ENCODE measurements at places on chromosomes 6 and 20.

DNA sequence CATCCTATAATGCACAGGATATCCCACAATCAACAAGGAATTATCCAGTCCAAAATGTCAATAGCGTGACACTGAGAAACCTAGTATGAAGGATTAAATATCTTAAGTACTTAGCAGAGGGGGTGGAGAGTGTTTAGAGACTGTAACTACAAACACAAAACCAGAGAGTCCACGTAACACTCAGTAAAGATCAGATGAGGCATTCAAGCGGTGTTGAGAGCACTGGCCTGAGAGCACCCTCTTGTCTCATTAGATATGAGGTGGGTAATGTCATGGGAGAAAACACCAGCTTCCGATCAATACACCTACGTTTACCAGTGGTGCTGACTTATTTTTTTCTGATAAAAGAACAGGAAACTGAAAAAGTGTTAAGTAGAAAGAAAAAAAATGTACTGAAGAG is 2.3 kb downstream of the FAM184A start:
- no peak for DNase-seq

DNA sequence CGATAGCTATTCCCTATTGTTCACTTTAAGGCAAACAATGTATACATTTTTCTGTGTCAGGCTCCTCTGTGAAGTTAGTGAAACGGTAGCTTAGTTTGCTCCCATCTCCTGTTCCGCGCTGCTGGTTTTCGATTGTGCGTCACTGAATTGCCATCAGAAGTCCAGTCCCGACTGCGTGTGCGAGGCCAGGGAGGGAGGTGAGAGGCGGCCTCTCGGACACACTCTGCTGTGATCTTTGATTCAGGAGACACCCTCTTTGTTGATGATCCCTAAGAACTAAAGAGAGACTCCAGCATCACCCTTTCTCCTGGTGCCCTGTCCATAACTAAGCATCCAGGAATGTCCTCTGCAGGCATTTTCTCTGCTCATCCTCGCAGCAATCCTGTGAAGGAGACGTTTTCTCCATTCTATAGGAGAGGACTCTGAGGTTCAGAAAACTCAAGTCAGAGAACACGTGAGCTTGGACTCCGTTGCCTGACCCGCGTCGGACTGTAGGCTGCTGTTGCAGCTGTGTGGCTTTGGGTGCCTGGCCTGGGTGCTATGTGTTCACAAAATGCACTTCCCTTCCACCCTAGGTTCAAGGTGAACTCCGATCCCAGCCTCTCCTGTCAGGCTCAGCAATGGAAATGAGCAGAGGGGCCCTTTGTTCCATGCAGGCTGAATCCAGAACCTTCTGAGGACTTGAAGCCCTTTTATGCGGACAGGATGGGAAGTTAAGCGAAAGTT is 24.1 kb upstream of the UNC93A start:
- DNase-seq: no peak

GRCh38 chr20:10322073-10323012 is 103.7 kb downstream of the SNAP25 start:
- no peak for DNase-seq

DNA sequence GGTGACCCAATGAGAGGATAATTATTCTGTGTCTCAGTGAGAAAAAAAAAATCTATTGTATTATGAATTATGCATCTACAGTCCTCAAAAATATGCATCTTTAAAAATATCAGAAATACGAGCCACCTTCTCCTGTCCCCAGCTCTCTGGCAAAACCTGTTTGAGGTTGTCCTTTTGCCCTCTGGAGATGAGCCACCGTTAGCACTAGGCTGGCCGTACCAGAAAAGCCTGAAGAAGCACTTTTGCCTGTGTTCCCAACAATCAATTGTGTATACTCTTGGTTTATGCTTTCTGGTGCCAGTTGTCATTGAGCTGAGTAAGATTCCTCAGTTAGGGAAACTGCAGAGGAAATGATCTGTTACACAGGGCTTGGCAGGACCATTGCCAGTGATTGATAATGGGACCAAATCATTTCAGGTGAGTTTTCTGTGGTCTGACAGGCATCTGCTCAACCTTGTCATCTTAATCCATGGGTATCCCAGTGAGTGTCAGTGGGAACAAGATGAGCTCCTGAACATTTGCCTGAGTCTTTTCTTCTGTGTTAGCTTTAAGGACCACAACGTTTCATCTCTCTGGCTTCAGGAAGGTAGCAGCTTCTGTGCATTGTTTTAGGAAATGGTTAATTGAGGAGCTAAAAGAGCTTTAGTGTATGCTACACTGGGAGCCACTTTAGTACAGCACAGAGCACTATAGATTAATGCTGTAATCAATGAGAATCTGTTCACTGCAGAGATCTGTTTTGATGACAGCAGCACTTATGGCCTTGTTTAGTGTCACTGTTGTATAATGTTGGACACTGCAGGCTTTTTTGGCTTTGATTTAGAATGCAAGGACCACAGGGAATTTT is 330.1 kb downstream of the RIMS1 start:
- no peak for DNase-seq

- DNase-seq: no peak
Measured at GRCh38 chr20:38131588-38132121, 33.4 kb downstream of the TGM2 start.

DNA sequence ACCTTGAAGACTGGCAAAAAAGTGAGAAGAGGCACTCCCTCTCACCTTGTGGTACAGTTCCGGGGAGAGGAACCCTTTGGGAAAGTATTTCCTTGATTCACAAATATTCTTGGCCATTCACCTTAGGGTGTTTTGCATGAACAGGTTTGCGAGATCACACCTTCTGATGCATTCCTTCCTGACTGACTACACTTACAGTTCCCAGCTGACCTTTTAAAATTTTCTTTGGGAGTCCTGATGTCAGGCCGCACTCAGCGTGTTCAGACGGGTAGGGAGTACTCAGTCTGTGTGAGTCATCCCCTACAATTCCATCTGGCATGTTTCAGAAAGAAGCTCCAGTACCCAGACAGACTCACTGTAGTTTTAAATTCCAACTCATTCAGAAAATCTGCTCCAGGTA is 1.7 kb downstream of the ADGRF4 start:
- no peak for DNase-seq

DNA sequence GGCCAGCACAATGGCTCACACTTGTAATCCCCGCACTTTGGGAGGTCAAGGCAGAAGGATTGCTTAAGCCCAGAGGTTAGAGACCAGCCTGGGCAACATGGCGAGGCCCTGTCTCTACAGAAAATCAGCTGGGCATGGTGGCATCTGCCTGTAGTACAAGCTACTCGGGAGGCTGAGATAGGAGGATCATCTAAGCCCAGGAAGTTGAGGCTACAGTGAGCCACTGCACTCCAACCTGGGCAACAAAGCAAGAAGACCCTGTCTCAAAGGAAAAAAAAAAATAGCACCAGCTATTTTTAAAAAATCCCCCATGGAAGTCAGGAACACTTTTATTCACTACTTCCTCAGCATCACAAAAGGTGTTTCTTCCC is 45.2 kb upstream of the FOXQ1 start:
- no peak for DNase-seq

GRCh38 chr6:20169119-20169557 is 43.1 kb downstream of the MBOAT1 start:
- no peak for DNase-seq

DNA sequence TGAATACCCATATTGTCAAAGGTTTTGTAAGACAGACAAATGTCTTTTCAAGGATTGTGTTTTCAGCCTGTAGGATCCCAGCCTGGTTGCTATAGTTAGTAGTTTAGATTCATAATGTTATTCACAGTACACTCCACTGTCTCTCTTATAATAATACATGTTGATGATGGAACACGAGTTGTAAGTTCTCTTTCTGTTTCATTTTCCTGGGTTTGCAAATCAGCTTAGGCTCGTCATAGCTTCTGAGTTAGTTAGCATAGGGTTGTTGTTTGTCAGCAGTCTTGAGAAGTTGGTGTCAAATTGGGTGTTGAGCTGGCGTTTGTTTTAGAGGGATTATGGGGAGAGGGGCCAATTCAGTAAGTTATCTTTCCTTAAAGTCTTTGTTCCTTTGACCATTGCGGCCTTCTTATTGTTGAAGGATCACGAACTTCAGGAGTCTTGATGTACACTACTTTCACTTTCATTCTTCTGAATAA is 45.8 kb downstream of the QKI start:
- DNase-seq: peak; percentile 49

GRCh38 chr6:156163311-156163710 is 613.9 kb upstream of the ARID1B start:
- DNase-seq: no peak

DNA sequence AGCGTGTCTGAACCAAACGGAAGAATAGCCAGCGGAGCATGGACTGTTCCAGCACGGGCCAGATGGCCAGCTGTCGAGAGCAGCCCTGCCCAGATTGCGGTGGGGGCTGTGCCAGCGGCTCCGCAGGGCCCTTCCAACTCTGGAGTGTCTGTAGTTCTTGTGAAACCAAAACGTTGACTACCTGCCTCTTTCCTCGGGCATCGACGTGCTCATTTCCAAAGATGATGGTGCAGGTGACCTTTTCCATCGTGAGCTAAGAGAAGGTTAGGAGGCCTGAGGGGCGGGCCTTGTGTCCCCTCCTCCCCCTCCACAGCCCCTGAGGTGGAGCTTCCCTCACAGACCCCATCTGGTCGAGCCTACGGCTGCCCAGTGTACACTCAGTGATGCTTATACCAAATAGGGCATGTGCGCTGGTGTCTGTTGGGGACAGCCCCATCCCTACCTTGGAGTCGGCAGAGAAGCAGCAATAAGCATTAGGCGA is 12.9 kb upstream of the C20orf144 start:
- no peak for DNase-seq

DNA sequence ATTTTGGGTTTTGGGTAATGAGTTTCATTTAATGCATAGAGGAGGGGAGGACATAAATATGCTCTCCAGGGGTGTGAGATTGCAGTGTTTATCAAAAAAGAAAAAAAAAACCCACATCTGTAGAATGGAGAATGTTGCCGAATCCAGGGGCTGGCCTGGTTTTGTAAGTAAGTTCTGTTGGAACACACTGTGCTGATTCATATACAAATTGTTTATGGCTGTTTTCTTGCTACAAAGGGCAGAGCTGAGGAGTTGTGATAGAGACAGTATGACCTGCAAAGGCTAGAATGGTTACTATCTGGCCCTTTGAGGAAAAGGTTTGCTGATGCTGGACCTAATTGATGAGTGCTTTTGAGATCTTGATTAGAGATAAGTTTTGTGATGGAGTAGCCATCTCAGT is 30.4 kb downstream of the SCAF8 start:
- DNase-seq: no peak

GRCh38 chr6:146336191-146336590 is 207.4 kb upstream of the RAB32 start:
- no peak for DNase-seq

DNA sequence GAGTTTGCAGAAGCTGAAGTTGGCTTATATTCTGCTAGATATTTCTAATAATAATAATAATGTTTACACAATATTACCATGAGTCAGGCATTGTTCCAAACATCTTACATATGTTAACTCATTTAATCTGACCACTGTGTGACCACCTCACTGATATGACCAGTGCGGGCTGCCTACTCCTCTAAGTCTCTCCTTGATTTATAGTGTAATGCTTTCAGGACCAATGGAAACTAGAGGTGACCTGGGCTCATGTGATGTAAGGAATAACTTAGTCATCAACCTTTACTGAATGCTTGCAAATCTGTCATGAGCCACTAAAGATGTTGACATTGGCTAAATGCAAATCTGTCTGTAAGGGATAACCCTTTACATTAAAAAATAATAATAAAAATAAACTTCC is 51.1 kb upstream of the GPR6 start:
- no peak for DNase-seq

DNA sequence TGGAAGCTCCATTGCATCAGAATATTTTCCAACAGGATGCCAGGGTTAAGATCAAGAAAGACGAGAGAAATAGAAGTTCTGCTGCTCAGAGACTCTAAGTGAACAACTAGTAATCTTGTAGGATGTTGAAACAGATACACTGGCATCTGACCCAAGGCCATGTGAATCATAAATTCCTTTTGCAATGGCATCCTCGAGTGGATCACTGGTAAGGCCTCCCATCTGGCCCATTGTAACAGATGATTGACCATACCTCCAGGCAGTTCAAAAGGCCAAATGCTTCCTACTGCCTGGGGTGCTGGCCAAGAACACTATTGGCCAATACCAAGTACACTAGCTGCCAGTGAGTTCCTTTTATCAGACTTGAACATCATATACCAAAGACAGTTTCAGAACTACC is 9.9 kb upstream of the SLC17A3 start:
- no peak for DNase-seq

GRCh38 chr20:53900380-53900999 is 169.9 kb downstream of the BCAS1 start:
- no peak for DNase-seq

DNA sequence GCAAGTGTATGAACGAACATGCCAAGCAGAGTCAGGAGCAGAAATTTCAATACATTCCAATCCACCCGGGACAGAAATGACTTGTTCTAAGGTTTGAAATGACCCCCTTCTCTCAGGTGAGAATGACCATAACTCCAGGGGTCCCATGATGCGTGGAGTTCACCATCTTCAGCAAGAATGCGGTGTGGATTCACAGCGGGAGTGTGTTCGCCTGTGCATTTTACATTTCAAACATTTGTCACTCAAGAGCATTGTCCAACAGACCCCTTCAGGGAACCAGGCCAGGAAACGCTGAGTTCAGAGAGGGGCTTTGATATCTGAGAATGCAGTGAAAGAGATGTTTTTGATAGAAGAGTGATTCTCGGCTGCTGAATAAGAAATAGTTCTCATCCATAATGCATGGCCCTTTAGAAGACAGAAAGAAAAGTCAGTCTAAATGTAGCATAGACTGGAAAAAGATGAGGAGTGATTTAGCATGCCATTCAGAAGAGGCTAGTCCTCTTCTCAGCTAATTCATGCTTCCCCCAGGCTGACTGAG is 200.3 kb upstream of the KCNG1 start:
- DNase-seq: no peak

- DNase-seq: no peak
Measured at GRCh38 chr6:73801652-73802268, 105.8 kb downstream of the CD109 start.

GRCh38 chr6:112717856-112718255 is 370.7 kb downstream of the RFPL4B start:
- no peak for DNase-seq

GRCh38 chr6:45710304-45710821 is 305.3 kb downstream of the CLIC5 start:
- peak; percentile 55 for DNase-seq

- DNase-seq: no peak
Measured at GRCh38 chr6:40398810-40399477, 188.2 kb downstream of the LRFN2 start.
